ENCODE measurements at places on chromosomes 16 and 17. TPM values are rescaled to one million over a fixed set of nuclear protein-coding genes. Genes with fewer than 3 reads are reported as not detected.

The ALOX15B gene
- 2.0 TPM for polyA plus RNA-seq

DNA sequence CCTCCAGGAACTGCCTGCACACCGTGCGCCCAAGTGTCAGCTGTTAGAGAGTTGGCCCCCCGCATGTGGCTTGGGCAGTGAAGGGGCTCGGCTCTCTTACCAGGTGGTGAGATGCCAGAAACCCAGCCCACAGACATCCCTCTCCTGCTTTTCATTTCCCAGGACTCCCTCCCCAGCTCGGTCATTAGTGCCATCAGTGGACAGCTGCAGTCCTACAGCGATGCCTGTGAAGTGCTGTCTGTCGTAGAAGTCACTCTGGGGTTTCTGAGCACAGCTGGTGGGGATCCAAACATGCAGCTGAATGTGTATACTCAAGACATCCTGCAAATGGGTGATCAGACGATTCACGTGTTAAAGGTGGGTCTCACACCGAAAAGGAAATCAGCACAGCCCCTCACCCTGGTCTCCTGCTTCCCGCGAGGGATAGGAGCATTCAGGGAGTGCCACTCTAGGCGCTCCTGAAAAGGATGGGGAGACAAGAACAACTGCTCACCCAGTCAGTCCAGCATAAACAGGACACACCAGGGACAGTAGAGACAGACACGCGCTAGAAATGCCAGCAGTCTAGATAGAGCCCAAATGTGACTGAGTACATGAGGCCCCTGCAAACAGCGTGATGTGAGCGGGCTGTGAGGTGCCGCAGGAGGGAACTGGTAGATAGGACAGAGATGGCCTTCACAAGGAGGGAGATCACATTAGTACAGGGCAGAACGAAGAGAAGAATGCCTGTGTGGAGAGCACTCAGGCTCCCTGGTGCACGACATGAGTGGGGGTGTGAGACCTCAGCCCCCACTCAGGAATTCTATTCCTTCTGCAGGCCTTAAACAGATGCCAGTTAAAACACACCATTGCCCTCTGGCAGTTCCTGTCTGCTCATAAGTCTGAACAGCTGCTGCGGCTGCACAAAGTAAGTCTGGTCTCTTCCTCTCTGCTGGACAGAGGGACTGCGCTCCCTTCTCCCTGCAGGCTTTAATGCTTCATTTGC lies 25.7 kb upstream of the ENDOV start:
- no peak for DNase-seq

The KRTAP1-5 gene
- not detected for polyA plus RNA-seq

DNA sequence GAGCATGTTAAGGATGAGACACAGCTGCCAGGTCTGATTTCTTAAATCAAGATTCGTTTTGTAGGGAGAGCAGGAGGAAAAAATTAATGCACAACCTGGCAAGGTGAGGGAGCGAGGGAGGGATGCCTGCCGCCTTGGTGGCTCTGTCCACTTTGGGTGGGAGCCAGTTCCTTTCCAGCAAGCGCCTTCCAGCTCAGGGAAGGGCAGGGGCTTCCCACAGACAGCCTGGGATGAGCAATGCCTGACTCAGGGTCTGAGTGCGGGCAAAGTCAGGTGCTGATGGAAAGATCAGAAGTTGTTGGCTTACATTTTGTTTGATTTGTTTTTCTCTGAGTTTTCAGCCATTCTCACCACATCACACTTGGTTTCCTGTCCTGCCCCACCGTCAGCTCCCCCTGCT lies 220.7 kb downstream of the ENGASE start:
- DNase-seq, result no peak

The MYH2 gene
- polyA plus RNA-seq, result 0.04 TPM

- DNase-seq, result no peak
Observed at GRCh38 chr17:29215717-29216116, 30.9 kb upstream of the CRYBA1 start.

- DNase-seq, result no peak
Observed at GRCh38 chr17:8746501-8747236, 2.0 kb upstream of the CCDC42 start.

- no peak for DNase-seq
Observed at GRCh38 chr17:74561586-74561985, 5.7 kb downstream of the CD300H start.

- DNase-seq, result no peak
Observed at GRCh38 chr16:57446531-57447185, 527 bp downstream of the CIAPIN1 start.

DNA sequence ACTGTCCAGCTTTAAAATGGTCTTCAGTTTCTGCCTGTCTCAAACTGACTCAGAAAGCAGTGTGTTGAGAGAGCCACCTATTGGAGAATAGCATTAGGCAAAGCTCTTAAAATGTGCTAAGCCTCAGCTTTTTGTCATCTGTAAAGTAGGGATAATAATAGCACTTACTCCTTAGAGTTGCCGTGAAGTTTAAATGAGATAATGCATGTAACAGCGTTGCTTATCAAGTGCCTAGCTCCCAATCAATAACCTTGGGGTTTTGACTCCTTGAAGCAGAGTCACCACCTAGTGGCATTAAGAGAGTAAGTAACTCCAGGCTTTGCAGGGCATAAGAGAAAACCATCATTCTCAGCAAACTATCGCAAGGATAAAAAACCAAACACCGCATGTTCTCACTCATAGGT lies 163.3 kb downstream of the HS3ST2 start:
- no peak for DNase-seq

The METTL26 gene
- 67.8 TPM for polyA plus RNA-seq

The PRPSAP1 gene
- polyA plus RNA-seq, result 84.3 TPM
